ENCODE measurements at places on chromosomes 12 and 14.

GRCh38 chr12:52740584-52740983, 36.6 kb downstream of the KRT76 start:
- no peak for DNase-seq

DNA sequence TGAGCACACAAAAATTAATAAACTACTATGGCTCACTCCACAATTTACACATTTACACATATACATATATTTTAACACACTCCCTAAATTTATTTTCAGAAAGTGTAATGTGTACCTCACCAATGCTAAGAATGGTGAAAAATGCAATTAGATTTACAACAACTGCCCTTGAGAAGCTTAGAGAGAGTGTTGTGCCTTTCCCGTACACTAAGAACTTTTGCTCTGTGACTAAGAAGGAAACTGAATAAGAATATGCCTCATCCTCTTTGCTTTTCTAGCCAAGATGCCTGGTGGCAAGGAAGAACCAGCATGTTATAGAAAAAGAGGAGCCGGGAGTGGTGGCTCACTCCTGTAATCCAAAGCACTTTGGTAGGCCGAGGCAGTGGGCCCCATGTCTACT, 62.3 kb downstream of the SINHCAF start:
- DNase-seq, result no peak

DNA sequence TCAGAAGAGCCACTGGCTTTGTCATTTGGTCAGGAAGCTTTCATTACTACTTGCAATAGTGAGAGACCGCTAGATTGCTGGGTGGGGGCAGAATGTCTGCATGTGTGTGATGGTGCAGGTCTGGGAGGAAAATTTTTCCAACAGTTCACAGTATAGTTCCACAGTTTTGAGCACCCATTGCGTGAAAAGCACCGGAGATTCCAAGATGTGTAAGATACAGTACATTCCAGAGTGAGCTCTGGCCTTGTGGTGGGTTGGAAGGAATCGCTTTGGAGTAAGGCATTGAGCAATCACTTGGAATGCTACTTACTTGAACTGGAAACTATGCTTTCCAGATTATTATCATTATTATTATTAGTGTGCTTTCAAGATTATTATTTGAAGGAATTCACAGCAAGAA, 47.6 kb upstream of the FRMD6 start:
- no peak for DNase-seq

GRCh38 chr12:81942594-81942993, 183.4 kb upstream of the PPFIA2 start:
- DNase-seq, result no peak

DNA sequence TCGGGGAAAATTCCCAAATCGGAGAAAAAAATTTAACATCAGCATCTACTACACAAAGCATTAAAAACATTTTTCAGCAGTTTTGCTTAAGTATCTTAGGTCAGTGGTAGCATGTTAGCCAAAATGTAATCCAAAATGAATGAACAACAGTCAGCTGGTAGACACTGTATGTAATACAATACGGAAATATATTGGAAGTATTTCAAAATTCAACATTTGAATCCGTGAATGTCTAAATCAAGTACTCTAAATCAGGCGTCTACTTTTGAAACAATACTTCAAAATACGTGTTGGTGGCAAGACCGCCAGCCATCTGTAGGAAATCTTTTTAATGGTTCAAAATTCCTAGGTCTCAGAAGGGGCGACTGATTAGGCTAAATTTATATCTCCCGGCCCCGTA, 1.1 kb downstream of the SCAF11 start:
- no peak for DNase-seq

- no peak for DNase-seq
Measured at GRCh38 chr12:113482334-113482733, 10.7 kb upstream of the LHX5 start.

DNA sequence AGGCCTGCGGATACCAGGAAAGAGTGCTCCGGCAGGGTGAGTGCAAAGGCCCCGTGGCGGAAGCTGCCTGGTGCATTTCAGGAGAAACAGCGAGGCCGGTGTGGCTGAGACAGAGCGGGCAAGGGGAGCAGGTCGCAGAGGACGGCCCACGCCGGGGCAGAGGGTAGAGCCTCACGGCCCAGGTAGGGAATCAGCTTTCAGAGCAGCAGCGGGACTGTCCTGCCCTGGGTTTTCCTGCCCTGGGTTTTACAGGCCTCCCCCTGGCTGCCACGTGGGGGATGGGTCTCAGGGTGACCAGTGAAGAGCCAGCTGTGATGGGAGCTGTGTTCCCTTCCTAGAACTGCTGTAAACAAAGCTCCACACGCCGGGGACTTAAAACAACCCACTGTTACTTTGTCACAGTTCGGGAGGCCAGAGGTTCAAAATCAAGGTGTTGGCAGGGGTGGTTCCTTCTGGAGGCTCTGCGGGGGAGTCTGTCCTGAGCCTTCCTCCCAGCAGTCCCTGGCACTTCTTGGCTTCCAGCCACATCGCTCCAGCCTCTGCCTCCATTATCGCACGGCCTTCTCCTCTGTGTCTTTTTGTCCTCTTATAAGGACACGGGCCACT, 10.4 kb downstream of the NCOR2 start:
- DNase-seq, result no peak

DNA sequence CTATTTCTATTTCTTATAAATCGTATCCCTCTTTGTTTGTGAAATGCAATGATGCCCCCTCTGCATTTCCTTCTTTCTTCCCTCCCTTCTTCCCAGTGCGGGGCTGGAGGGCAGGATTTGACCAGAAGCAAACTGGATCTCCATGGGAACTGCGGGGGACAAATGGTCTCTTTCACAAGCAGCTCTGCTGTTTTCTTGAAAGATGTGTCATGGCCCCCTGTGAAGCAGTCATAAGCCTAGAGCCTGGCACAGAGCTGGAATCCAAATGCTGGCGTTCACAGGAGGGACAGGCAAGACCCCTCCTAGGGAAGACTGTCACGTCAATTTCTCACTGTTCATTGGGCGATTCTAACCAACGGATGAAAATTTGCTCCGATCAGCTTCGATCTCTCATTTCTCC, 203.5 kb upstream of the NOS1 start:
- no peak for DNase-seq

DNA sequence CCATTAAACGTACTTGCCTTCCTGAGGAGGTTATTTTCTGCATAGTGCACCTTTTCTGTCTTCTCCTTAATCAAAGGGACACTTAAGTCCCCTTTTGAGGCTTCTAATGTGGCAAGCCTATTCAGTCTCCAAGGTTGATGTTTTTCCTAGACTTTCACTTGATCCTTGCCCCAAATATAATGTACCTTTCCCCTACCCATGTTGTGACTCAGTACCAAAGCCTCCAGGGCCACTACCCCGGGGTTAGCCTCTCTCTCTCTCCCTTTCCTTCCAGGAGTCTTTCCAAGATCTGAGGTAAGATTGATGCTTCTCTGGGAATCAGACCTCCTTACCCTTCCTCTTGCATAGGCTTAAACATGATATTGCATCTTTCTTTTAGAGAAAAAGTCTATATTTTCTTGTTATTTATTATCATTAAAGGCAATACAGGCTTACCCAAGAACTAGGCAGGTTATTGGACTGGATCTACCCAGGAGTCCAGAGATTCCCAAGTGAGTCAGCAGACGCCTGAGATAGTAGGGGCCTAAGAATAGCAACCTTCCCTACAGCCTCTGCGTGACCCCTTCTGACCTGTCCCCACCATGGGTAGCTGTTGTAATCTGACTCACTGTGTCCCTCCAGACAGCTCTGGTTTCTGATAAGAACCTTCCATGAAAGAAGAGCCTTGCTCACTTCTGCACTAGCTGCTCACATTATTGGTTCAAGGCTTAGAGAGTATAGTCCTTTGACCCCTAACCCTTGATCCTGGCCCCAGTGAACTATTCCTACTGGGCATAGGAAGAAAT, 172.9 kb downstream of the ZFP36L1 start:
- no peak for DNase-seq

- DNase-seq, result no peak
Measured at GRCh38 chr12:107929436-107929835, 154.9 kb downstream of the ASCL4 start.

DNA sequence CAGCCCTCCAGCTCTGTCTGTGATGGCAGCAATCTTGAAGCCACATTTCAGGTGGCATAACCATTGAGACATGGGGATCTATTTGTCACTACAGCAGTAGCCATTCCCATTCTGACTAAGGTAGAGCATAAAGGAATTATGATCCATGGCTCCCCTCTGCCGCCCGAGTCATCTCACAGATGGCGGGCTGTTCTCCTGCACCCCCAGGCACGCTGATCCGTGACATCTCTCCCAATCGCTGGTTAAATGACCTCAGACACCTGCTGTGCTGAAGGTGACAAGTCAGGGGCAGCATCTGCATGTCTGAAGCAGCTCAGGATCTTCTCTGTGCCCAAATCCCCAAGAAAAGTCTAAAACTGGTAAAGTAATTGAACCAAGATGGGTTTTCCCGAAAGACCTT, 124.3 kb downstream of the ZFP36L1 start:
- no peak for DNase-seq

DNA sequence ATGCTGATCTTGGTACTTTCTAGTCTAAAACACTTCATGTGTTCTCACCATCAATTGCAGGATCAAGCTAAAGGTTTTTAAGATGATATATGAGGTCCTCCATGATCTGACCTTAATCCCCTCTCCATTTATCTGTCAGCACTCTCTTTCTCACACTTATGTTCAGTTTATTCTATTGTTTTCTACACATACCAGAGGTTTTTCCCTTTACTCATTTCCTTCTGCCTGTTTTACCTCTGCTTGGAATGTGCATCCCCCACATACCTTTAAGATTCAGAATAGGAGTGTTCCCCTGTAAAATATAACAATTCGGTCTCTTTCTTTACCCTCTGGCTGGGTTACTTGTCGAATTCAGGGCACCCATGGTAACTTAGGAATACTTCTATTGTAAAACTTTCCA, 219.1 kb upstream of the PKP2 start:
- no peak for DNase-seq

- DNase-seq, result no peak
Measured at GRCh38 chr14:31241450-31242114, 34.0 kb upstream of the HECTD1 start.

DNA sequence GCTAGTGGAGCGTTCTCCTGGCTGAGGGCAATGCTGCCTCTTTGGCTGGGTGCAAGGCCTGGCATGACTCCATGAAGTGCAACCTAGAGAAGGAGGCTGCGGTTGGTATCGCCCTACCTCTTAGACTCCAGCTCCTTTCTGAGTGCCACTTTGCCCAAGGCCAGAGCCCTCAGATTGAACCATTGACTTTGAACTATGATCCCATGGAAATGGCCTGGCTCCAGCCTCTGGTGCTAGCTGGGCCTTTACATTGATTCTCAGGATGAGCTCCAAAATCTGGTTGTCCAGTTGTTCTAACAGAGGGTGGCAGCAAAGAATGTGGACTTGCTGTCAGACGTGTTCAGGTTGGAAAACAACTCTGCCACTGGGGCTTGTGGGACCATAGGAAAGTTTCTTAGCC, 16.1 kb upstream of the SMOC1 start:
- DNase-seq, result no peak

- no peak for DNase-seq
Measured at GRCh38 chr14:95502381-95502950, 14.0 kb downstream of the SYNE3 start.

GRCh38 chr12:28440081-28440608, 249.9 kb downstream of the CCDC91 start:
- no peak for DNase-seq

DNA sequence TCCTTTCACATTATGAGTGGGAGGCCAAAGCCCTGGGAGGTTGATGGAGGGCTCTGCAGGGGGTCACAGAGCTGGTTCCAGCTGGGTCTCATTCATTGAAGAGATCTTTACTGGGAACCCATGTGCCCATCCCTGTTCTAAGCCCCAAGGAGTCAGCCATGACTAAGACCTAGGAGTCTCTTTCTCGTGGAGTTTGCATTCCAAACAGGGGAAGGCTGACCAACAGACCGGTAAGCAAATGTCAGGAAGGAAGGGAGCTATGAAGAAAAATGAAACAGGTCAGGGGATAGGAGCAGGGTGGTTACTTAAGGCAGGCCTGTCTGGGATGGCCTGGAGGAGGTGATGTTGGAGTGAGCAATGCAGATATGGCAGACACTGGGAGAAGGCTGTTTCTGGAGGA, 31.5 kb downstream of the SYNDIG1L start:
- DNase-seq, result no peak

- DNase-seq, result no peak
Measured at GRCh38 chr14:38210587-38211216, 3.0 kb downstream of the SSTR1 start.

- DNase-seq, result peak; percentile 71
Measured at GRCh38 chr12:57280211-57281062, 29.4 kb upstream of the STAC3 start.

DNA sequence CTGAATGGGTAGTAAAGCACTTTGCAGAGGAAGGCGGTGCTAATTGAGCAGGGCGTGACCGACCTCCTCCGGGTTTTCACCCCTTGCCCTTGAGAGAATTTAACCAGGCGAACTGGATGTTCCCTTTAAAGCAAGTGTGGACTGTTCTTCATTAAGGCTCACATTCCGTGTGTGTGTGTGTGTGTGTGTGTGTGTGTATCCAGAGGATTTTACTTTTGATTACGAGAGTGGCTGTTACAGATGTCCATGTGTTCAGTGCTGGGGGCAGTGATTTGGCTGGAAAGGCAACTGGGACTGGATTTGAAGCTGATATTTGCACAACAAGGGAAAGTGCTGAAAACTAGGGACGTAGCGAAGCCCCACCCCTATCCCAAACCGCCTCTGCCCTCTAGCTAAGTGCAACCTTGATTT, 2.2 kb downstream of the TMEM132C start:
- DNase-seq, result no peak

DNA sequence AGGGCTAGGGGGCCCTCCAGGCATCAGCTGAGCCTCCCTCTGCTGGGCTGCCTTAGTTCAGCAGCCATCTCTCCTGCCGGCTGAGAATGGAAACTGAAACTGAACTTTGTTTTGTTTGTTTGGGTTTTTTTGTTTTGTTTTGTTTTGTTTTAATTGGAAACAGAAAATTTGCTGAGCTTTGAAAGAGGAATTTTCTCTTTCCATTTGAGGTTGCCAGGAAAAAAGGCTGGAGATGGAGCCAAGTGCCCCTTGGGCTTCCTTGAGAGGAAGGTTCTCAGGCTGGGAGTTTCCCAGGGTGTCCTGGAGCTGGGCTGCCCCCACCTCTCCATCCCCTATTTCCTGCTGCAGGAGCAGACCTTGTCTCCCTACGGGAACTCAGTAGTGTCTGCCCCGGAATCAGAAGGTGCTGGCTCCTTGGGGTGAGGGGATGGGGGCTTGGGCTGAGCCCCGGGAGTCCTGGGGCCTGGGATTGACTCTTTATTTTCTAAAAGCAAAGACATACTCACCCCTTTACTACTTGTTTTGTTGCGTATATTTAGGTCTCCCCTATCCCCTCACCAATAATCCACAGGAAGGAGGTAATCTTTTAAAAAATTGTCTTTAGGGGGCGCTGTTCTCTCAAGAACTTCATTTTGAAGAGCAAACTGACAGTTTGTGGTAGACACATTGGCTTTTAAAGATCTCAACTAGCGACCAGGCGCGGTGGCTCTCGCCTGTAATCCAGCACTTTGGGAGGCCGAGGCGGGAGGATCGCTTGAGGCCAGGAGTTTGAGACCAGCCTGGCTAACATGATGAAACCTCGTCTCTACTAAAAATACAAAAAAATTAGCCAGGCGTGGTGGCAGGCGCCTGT, 21.3 kb upstream of the OASL start:
- DNase-seq, result peak; percentile 55

GRCh38 chr12:42960087-42960527, 370.6 kb upstream of the PRICKLE1 start:
- no peak for DNase-seq
